ENCODE measurements at places on chromosomes 7 and 10. TPM values are rescaled to one million over a fixed set of nuclear protein-coding genes. Genes with fewer than 3 reads are reported as not detected.

Gene MMRN2
- 12.1 TPM for total RNA-seq

Gene CAV1
- 1,077 TPM for total RNA-seq

Gene CFAP58
- total RNA-seq, result 0.31 TPM

DNA sequence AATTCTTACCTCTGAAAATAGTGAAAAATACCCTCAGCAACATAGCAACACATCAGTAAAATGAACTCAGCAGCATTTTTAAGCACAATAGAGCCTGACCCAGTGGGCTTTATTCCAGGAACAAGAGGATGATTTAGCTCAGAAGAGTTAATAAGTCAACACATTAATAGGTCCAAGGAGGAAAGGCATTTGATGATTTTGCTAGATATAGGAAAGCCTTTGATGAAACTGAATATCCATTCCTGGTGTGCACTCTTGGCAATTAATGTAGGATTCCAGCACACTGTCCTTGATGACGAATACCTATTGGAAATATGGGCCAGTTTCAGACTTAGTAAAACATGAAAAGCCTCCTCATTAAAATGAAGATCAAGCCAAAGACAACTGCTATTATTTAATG, 42.5 kb downstream of the RASGEF1A start:
- no peak for DNase-seq
